SIG-M5 (cell line): ENCODE measurements at places on chromosomes 5 and 9.

DNA sequence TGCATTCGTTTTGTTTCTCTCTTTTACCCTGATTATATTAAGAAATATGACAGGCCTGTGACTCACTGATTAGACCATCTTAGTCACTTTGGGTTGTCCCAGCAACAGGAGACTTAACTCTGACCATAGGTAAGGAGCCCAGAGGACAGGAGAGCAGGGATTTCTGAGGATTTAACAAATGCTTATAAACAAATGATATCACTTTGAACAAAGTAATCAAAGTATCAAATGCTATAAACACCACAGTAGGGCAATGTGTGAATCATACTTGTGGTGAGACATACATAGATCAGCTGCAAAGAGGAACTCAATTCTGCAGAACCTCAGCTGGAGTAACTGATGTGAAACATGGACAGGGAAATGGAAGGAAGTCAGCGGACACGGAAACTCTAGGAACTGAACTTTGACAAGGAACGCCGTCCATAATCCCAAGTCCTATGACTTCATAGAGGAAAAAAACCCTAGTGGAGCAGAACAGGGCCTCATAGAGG is 190.6 kb upstream of the MSX2 start:
- DNase-seq, result no peak

DNA sequence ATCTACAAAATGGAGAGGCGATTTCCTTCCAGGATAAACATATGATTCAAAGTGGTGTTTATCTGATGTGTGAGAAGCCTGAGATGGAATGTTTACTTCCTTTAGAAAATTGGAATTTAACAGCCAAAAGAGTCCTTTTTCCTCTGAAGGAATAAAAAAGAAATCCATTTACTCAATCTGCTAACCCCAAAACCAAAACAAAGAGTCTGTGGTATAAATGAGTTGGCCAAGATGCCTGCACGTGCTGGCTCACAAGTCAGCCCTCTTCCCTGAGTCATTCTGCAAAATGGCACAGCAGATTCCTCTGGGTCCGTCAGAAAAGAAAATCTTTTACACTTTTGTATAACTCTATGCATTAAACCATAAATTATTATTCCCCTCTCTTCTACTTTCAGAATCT is 60.8 kb downstream of the EBF1 start:
- DNase-seq, result no peak

GRCh38 chr9:112037281-112038016 is 137.6 kb downstream of the SUSD1 start:
- no peak for DNase-seq

- no peak for DNase-seq
Observed at GRCh38 chr5:175382171-175382570, 61.8 kb downstream of the DRD1 start.

GRCh38 chr9:36400332-36401163 is 479 bp upstream of the RNF38 start:
- DNase-seq, result no peak

DNA sequence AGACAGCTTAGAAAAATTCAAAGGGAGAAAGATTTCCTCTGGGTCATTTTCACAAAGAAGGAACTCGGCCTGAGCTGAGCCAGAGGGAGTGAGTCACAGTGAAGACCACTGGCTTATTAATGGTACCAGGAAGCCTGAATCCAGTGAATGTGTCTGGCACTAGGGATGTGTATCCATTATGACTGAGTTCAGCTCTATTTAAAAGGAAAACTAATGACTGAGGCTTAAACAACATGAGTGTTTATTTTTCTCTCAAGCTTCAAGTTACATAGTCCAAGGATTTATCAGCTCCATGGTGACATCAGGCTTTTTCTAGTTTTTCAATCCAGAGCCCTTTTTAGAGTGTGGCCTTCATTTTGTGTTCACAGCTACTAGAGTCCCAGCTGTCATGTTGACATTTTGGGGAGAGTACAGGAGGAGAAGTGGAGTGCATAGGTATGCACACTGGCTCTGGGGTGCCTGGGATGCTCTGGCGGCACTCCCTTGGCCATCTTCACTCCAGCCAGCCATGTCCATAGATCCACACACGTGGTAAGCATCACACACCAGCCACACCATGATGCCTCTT is 159.5 kb upstream of the ERCC6L2 start:
- no peak for DNase-seq

DNA sequence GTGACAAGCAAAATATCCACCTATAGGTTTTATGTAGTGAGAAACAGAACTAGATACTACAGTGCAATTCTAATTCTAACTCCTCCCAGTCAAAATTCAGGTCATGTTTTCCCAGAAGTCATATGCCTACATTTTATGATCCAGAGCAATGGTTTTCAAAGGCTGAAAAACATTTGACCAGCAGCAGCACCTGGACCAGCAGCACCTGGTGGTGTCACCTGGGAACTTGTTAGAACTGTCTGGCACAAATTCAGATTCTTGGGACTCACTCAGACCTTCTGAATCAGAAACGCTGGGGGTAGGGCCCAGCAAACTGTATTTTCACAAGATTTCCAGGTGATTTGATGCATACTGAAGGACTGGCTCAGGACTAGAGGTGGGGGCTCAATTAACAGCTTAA is 367.7 kb upstream of the RFX3 start:
- DNase-seq, result no peak

GRCh38 chr5:53276825-53277224 is 167.3 kb upstream of the MOCS2 start:
- no peak for DNase-seq

- DNase-seq, result no peak
Observed at GRCh38 chr9:133986061-133986460, 6.1 kb downstream of the VAV2 start.

DNA sequence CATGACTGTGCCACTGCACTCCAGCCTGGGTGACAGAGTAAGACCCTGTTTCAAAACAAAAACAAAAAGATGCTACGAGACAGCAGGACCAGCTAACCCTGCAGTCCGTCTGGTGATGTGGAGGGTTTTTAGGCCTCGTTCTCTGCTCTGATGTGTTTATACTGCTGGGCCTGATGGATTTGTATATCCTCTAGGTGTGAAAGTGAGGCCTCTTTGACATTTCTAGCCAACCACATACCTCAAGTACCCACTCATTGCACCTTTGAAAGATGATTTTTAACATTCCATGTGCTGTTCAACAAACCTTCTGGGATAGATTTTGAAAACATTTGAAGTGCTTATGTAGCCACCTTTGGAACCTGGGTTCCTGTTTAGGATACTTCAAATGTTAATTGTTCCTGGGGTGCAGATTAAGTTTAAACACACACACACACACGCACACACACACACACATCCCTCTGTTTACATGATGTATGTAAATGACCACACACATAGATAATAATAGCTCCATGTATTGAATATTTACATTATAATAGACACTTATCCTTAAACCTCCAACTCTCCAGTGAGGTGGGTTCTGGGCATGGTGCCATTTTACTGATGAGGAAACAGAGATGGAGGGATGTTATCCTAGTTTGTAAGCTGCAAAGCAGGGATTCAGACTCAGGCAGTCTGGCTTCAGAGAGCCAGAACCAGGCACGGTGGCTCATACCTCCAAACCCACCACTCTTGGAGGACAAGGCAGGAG is 48.8 kb upstream of the GOLPH3 start:
- DNase-seq, result no peak

DNA sequence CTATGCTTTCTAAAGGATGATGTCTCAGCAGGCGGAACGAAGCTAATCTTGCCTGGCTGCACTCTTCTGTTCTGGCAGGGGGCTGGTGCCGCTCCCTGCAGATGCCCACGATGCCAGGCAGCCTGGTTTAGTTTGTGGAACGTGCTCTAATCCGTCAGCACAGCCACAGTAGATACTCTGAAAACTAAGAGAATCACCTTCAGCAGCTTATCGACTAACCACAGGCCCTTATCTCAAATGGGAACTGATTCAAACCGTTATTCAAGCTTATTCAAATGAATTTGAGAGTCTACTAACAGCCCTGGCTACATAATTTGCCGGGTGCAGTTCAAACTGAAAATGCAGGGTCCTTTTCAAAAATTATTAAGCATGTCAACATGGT is 246.6 kb upstream of the ANKRD55 start:
- no peak for DNase-seq

- no peak for DNase-seq
Observed at GRCh38 chr5:172502969-172503368, 48.6 kb upstream of the SH3PXD2B start.

DNA sequence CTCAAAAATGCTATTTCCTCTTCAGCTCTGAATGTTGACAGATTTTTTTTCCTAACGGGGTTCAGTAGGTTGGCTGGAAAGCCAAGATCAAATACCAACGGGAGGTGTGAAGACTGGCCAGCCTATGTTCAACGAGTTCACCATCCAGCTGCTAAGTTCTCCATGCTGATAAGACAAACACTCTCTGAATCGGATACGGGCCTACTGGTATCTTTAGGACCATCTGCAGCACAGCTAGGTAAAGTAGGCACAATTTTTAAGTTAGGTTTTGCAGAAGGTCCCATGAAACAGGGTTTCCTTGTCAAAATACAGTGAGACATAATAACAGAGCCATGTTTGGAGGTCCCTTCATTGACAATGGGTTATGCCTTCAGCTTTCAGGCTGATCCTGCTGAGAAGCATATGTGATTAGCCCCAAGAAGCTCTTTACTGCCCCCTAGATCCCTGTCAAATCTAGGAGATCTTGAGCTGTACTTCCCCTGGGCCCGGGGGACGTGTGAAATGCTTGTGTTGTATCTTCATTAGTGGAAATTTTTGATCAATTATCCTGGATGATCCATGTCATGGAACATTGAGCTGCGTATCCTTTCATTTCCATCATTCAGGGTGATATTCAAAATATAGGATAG is 60.6 kb downstream of the PGM5 start:
- DNase-seq, result no peak

DNA sequence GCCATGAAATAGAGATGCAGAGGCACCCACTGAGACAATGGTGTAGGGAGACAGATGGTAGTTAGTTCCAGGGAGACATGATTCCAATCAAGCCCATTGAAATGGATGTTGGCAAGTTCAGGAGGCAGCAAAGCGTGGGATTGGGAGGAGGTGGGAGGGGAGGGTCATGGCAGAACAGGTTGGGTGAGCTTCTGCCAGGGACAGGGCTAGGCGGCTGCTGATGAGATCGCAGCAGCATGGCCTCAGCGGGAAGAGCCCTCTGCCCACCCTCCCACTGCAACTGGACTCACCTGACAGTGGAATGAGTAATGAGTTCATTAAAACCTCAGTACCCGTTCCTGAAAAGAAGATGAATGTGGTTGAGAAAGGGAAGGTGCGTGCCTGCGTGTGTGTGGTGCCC is 418.2 kb downstream of the CDK5RAP2 start:
- no peak for DNase-seq

GRCh38 chr9:35923927-35924763 is 14.9 kb downstream of the SPAAR start:
- DNase-seq, result no peak

- no peak for DNase-seq
Observed at GRCh38 chr5:62268792-62269191, 37.2 kb upstream of the KIF2A start.

DNA sequence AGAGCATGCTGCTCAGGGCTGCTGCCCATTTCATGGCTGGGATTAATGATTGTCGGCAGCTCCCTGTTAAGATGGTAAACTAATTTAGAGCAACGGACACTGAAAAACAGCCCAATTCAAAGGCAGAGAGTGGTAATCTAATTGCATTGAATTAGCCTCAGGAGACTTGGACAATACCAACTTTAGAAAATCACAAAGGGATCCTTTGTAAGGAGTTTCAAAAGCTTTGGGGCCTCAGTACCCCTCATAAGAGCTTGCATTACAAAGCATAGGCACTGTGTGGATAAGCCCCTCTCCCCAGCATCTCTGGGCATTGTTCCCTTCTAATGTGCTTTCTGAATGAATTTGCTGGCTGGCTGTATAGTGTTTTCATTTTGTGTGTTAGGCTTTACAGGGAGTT is 6.7 kb downstream of the GLRA1 start:
- no peak for DNase-seq

- no peak for DNase-seq
Observed at GRCh38 chr5:163385271-163385670, 52.1 kb upstream of the CCNG1 start.

- DNase-seq, result no peak
Observed at GRCh38 chr5:124754206-124754927, 7.9 kb upstream of the ZNF608 start.

GRCh38 chr5:8500426-8500825 is 631.5 kb downstream of the MTRR start:
- no peak for DNase-seq

- DNase-seq, result no peak
Observed at GRCh38 chr9:88605512-88606362, 70.8 kb downstream of the NXNL2 start.
